ENCODE measurements at places on chromosomes 16 and 17.

- DNase-seq, result no peak
Measured at GRCh38 chr16:72898216-72898825, 149.6 kb downstream of the ZFHX3 start.

DNA sequence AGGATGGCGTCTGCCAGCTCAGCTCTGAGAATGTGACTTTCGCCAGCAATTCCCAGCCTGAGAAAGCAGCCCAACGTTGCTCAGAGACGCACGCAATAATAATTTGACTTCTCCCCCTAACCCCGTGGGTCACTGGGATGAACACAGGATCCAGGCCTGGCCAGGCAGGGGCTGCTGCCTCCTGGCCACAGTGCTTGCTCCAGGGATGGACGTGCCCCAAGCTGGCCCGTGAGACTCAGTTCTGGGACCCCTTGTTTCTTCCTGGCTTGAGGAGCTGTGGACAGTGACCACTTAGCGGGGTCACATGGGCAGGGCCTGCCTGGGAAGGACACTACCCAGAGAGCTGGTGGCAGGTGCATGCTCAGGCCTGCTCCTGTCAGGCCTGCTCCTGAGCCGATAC, 13.5 kb upstream of the DPEP1 start:
- no peak for DNase-seq

DNA sequence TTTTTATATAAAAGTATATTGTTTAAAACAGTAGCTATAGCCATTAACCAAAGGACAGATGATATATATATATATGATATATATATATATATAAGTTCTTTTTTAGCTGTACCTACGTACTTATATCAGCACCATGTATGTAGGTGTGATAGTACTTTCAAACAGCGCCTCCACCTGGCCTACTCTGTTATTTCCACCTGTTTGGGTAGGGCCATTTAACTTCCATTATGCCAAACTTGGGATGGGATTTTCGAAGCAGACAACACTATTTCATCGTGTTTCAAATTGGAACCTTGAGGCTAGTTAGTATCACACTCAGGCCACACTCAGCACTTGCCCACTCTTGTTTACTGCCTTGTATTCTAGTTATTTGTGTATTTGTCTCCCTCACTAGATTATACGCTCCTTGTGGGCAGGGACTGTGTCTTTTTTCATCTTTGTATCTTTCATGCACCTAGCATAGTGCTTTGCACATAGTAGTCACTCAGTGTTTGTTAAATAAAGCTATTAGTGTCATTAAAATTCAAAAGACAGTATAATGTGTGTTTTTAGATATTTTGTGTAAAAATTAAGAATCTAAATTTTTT, 11.8 kb upstream of the CLTC start:
- DNase-seq, result peak; percentile 45

DNA sequence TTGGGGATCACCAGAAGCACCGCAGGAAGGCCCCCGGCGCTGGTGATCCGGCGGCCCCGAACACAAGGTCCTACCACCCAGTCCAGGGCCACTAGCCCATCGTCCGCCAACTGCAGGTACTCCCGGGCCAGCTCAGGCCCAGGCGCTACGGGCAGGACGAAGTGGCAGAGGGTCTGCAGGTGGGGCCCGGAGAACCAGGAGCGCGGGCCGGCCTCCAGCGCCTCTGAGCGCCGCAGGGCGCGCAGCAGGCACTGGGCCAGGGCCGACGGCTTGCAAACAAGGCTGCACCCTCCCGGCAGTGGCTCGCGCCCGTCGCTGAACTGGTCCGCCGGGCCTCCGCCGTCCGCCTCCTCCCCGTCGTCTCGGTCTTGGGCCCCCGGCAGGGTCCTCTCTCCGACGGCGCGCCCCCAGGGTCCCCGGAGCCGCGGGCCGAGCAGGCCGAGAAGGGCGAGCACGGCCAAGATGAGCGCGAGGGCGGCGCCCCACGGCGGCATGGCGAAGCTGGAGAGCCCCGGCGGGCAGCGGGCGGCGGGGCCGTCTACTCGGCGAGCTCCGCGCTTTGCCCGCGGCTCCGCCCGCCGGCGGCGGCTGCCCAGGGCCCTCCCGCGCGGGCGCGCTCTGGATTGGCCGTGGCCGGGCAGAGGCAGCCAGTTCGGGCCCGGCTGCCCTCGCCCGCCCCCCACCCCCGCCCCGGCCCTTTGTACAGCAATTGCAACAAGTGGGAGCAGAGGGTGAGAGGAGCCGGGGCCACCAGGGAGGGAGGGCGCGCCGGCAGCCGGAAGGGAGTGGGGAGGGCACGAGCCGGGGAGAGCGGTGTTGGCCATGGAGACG, at the start of gene ABHD15:
ABHD15 (minus strand) TSS at position 565 of the 831 bp plus-strand sequence; CDS start at position 494, 71 bp downstream.
- peak; percentile 69 for DNase-seq

GRCh38 chr16:4800290-4801041, 2.0 kb downstream of the ROGDI start:
- no peak for DNase-seq

- peak; percentile 65 for DNase-seq
Measured at GRCh38 chr16:31876951-31877828, 3.6 kb downstream of the ZNF267 start.

DNA sequence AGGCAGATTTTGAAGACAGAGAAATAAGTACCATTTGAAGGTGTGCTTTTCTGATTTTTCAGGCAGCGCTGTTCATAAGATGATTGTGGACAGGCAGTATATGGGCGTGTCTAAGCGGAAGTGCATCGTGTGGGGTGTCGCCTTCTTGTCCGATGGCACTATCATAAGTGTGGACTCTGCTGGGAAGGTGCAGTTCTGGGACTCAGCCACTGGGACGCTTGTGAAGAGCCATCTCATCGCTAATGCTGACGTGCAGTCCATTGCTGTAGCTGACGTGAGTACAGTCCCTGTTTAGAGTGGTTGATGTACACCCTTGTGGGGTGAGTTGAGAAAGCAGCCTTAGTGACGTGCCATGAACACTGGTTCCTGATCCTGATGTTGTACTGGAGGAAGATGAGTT, 10.7 kb downstream of the UTP4 start:
- no peak for DNase-seq

GRCh38 chr17:37116671-37117185, 168.0 kb downstream of the AATF start:
- no peak for DNase-seq

DNA sequence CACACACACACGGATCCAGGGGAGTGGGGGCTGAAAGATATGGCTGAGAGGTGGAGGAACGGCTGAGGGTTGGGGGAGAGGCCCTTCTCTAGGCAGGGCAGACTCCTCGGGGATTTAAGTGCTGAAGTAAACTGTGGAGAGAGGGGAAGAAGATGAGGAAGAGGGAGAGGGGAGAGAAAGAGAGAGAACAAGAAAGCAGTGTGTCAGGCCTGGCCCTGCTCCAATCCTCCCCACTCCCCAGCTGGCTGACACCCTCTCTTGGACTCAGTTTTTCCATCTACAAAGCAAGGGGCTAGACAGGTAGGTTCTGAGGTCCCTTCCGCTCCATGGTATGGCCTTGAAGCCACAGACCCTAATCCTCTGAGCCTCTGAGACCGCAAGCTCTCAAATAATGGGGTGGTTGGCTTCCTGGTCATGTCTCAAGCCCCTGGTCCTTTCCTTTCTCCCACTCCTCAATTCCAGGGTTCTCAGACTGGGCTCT, 2.0 kb downstream of the VAMP2 start:
- no peak for DNase-seq

Data from stimulated activated CD4-positive, alpha-beta T cell treated with anti-CD3 and anti-CD28 coated beads, Interleukin-2, amount 100 ng/mL, for 24 hours (primary cell).